Vagina (tissue), 2 donors: ENCODE measurements at places on chromosomes 4 and X.

DNA sequence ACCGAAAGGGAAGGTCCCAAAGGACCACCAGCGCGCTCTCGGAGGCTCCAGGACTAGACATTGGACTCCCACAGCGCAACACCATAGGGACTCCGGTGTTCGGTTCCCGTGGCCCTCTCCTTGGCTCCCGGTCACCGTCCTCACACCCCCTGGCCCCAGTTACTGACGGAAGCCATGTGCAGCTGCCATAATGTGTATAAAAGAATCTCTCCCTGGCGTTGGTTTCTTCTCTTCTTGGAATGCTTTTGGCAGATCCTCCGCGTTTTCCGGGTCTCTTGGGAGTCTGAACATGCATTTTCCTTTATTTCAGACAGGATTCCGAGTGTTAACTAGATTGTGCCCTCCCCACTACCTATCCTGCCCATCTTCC lies 69.8 kb downstream of the FBXO8 start:
- no peak for DNase-seq

DNA sequence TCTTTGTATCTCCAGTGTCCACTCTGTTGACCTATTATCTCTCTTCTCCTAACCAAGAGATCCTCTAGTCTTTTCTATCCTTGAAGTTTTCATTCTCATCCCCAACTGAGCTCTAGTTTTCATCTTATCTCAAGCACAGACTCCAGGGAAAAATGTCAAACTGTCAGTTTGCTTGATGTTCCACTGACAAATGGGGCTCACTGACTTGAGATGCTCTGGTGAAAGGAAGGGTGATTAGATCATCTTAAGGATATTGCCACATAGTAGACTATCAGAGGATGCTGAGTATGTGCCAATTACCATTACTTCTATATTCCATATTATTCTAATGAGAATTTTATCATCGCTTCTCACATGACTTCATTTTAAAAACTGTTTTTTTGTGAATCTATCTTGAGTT lies 2008.2 kb downstream of the ARAP2 start:
- no peak for DNase-seq

- DNase-seq, result no peak
Observed at GRCh38 chrX:24647257-24648058, at the start of gene PCYT1B. TSS of gene PCYT1B (minus strand) at chrX:24647347. CDS start at chrX:24647105, 242 bp downstream.

- DNase-seq, result no peak
Observed at GRCh38 chr4:89324671-89325070, 17.1 kb upstream of the GPRIN3 start.

GRCh38 chrX:323721-324628 lies 5.4 kb upstream of the GTPBP6 start:
- DNase-seq, result no peak

DNA sequence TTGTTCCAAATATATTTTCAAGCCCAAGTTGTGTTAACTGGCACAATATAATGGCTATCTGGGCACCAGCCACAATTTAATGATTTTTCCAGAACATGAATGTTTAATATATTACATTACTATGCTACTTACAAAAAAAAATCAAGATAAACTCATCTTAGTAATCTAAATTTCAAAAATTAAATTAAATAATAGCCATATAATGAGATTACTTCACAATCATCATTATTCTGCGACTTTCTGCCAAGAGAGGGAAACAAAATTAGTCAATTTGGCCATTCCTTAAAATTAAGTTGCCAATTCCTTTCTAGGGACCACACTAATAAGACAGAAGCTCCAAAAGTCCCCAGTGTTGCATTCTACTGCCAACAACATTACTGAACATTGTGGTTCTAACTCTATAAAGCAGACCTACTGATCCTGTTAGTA lies 7.5 kb downstream of the NEK1 start:
- DNase-seq, result no peak

- no peak for DNase-seq
Observed at GRCh38 chr4:156578713-156579112, 392.9 kb downstream of the PDGFC start.

- DNase-seq, result no peak
Observed at GRCh38 chr4:113255628-113256027, 206.2 kb downstream of the ANK2 start.

DNA sequence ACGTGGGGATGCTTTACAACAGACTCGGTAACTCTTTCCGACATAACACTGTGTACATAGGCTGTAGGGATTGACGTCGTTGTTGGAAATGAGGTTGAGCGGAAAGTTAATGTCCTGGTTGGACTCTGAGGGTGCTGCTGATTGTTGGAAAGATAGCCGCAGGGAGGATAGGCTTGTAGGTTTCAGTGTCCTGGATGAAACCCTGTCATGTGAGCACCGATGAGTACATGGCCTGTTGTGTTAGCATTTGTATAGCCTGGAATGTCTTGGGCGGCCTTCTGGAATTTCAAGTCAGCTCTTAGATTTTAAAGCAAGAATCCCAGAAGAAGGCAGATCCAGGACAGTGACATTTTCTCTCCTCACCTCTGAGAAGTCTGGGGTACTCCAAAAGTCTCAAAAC lies 63.3 kb downstream of the TBC1D14 start:
- DNase-seq, result no peak
